ENCODE measurements at places on chromosomes 4 and X.

- peak; percentile 68 for DNase-seq
Observed at GRCh38 chr4:41204400-41204978, 9.9 kb downstream of the APBB2 start.

DNA sequence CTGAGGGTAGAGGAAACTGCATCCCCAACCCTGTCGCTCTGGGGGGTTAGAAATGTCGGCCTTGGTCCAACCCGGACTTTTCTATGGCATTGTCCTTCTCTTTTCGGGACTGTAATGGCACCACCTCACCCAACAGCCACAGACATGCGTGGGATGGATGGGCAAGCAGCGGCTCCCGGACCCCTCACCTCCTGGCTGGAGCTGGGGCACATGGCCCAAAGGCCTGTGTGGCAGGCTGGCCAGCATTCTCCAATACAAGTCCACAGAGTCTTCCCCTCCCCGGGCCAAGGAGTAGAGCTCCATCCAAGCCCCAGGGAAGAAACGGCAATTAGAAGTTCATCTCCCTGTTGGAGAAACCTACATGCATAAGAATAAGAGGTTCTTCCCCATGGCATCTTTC lies 142.9 kb downstream of the NR3C2 start:
- DNase-seq, result no peak

DNA sequence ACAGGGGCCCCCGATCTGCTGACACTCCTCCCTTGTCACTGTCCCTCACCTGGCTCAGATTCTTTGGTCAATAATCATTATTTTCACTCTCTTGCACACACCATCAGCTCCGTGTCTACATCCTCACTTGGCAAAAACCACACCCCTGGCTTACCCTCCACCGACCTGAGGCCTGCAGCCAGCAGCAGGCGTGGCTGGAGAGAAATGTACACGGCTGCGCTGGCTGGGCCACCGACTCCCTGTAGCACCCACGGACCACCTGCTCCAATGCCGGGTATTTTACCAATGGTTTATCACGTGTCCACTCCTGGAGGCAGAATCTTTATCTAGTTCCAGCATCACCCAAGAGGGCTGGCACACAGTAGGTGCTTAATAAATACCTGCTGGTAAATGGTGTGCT lies 98.4 kb downstream of the WFS1 start:
- DNase-seq, result no peak

DNA sequence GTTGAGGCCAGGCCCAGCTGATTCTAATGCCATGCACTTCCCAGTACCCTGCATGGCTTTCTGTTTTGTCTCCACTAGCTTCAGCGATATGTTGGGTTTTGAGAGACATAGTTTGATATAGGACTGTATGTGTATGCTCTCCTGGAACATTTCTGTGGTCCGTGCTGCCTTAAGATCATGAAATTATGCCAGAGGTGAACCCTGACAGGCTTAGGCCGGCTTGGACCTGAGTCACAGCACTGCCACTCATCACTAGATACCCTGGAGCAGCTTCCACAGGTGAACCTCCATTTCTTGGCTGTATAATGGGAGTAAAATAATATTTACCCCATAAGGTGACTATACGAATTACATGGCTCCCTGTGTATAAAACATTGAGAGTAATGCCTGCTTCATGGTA lies 6.4 kb downstream of the SGMS2 start:
- DNase-seq, result no peak

DNA sequence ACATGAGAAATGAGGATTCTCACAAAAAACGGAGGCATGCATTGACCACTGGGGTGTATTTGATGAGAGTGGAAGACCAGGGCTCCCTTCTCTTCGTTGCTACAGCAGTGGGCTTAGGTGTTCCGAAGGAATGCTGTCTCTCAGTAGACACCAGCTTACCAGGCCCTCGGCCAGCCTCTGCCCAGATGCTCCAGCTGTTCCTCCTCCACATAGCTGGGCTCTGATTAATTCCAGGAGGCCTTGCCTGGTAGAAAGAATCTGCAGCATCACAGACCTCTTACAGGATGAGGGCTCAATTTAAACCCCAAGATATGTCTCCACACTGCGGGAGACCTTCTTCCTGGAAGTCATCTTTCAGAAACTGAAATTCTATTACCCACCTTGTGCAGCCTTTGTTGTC lies 346.6 kb upstream of the TENM3 start:
- no peak for DNase-seq

DNA sequence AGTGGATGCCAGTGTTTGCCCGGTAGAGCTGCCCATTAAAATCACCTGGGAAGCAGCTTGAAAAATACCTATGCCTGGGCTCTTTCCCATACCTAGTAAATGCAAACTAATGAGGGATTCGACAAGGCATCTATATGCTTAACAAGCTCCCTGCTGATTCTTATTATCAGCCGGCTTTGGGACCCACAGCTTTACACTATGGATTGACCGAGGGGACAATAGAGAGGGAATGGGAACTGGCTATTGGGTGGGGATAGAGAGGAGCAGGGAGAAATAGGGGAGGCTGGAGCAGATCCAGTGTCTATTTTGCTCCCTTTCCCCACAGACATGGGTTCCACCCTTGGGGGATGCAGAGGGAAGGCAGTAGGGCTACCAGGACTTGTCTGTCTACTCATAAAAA lies 103.1 kb upstream of the TEX13D start:
- DNase-seq, result no peak

DNA sequence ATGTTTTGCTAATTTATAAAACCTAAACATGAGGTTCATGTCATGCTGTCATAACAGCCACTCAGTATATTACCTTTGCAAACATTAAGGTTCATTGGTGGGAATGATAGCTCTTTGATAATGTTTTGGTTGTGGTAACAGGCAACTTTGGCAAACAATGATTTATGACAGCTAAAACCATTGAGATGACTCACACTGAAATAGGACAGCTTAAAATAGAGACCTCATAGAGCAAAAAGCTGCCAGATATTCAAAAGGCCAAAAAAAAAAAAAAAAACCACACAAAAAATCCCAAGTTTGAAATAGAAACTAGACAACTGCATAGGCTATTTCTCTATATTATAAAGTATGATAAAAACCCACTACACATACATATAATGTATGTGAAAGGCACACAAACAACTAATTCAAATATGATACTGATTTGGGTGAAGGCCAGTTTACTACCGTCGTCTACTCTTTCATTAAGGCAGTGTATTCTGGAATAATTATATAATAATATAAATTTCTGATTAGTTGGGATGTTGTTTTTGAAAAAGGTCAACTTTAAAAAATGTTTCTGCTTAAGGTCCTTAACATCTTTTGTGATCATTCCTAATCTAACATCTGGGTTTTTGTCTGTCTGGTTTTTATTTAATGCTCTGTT lies 646.0 kb upstream of the PITX2 start:
- DNase-seq, result no peak

DNA sequence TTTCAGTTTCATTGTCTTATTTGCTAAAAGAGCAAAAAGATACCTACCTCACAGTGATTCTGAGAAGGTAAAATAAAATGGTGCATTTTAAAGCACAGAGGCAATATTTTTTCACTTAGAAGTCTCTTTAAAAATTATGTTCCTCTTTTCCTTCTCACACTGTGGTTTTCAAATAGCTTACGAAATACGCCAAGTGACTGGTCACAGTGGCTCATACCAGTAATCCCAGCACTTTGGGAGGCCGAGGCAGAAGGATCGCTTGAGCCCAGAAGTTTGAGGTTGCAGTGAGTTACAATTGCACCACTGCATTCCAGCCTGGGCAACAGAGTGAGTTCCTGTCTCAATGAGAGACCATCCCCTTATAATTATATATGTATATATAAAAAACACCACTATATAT lies 372.6 kb downstream of the FBXO8 start:
- no peak for DNase-seq

DNA sequence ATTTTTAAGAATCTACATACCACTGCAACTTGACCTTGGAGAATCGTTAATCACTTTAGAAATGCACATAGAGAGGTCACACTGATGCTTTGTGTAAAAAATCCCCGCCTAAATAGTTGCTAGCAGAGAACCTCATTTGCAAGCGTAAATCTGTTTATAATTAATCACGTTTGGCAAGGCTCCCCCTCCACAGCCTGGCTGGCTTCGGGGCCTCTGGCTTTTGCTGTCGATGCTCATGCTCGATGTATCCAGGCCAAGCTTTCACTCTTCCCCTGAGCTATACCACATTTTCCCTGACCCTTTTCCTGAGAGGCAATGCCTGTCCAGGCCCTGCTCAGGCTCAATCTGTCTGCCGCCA lies 23.4 kb downstream of the CYTL1 start:
- DNase-seq, result no peak

DNA sequence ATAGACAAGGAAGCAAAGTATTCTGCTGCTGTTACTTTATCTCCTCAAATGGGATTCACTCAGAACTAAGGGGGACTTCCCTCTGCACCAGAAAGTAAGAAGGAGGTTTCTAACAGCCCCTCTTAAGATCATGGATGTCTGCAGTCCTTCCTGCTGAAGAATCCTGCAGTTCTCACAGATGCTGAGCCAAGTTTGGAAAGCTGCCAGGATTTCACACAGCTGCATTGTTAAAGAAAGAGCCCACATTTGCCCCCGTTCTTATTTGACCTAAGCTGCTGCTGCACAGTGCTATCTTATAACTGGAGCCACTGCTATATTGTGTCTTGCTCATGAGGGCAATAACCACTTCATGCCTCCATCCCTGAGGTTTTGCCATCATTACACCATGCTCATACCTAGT lies 81.1 kb downstream of the FAAH2 start:
- no peak for DNase-seq

DNA sequence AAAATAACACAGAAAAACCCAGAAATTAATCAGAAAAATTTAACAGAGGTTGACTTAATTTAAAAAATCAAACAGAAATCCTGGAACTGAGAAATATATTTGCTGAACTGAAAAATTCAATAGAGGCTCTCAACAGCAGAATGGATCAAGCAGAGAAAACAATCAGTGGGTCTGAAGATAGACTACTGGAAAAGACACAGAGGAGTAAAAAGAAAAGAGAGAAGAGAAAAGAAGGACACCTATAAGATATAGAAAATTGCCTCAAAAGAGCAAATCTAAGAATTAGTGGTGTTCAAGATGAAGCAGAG lies 55.1 kb downstream of the HAUS3 start:
- DNase-seq, result no peak

GRCh38 chr4:5971078-5971450 lies 47.2 kb downstream of the C4orf50 start:
- DNase-seq, result no peak
